ENCODE measurements at places on chromosomes 5 and 9.

DNA sequence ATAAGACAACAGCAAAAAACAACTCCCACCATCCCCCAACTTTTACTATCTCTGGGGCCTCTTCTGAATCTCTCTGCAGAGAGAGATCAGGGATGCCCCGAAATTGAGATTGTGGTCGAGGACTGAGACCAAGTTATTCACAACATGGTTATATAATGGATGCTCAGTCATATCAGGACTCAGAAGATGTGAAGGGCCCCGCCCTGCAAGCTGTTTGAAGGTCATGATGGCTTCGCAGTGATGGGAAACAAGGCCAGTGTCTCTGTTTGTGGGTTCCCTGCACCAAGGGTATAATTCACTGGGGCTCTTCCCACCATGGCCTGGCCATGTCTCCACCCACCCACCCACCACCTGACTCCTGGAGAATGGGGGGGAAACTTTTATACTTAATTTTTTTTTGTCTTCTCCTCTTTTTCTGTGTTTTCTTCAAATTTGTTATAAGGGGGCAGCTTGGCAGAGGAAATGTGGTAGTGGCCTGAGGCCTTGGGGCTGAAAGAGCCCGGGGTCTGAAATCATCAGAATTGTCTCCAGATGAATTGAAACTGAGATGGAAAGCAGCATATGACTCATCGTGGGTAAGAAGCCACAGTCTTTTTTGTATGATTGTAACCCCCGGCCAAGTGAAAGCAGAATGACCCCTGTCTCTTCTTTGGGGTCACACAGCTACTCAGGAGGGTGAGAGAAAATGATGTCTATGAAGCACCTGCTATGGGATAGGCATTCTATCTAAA lies 15.0 kb upstream of the TEX48 start:
- no peak for DNase-seq

DNA sequence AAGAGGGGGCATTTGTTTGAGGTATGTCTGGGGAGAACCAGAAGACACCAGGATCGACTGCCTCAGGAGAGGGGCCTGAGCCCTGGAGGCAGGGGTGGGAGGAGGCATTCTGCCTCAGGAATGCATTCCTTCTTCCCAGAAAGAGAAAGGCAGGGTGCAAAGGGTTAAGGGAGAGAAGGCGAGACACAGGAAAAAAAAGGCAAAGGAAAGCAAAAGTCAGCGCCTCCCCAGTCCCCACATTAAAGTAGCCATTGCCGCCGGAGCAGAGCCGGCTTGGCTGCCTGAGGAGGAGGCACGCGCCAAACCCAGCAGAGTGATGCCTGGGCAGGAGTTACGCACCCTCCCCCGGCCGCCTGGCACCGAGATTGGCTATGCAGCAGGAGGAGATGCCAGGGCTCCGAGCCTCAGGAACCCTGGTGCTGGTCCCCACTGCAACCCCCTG lies 123.8 kb upstream of the PHYKPL start:
- peak; percentile 53 for DNase-seq

- no peak for DNase-seq
These were observed 16.7 kb downstream of the TERT start for GRCh38 chr5:1278216-1278615.

GRCh38 chr5:78569441-78569840 lies 79.1 kb downstream of the LHFPL2 start:
- DNase-seq, result no peak

- DNase-seq, result peak; percentile 68
These were observed 583.4 kb downstream of the ACTL7B start for GRCh38 chr9:108272349-108272899.

DNA sequence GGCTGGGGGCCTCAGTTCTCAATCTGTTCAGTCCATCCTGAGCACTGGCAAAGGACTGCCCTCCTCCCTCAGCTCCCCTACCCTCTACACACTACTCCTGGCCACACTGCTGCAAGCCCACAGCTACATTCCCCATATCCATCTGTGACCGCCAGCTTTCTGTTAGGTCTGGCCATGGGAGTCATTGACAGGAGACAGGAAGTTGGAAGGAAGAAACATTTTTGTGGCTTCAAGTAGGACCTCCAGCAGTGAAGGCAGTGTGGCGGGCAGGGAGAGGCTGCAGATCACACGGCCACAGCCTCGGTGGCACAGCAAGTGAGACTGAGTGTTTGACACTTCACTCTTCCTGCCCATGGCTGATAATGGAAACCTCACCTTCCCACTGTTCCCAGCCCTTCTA lies 55.9 kb downstream of the SECISBP2 start:
- no peak for DNase-seq

GRCh38 chr5:172887692-172888091 lies 53.6 kb downstream of the ERGIC1 start:
- no peak for DNase-seq

- no peak for DNase-seq
These were observed 258.7 kb downstream of the SPATA31D1 start for GRCh38 chr9:82247318-82247717.

All from globus pallidus (tissue), 1 donor.